ENCODE measurements at places on chromosomes 12 and 14. TPM values are rescaled to one million over a fixed set of nuclear protein-coding genes. Genes with fewer than 3 reads are reported as not detected.

DNA sequence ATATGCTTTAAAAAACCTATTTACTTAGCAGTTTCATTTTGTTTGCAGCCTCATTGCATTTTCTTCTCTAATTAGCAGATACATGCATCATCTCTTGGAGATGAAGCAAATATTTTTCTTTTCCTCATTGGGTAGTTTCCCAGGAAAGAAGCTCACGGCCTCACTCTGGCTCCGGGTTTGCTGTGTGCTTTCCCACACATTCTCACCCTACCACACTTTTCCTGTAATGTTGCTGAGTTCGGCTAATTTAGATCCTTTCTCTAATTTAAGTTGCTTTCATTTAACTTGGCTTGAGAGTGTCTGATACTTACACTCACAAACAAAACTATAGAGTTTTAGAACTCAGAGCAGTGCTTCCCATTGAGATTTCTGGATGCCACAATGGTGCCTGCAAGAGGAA lies 928.2 kb downstream of the NRXN3 start:
- DNase-seq, result no peak

GRCh38 chr12:106071686-106072085 lies 67.1 kb downstream of the NUAK1 start:
- no peak for DNase-seq

DNA sequence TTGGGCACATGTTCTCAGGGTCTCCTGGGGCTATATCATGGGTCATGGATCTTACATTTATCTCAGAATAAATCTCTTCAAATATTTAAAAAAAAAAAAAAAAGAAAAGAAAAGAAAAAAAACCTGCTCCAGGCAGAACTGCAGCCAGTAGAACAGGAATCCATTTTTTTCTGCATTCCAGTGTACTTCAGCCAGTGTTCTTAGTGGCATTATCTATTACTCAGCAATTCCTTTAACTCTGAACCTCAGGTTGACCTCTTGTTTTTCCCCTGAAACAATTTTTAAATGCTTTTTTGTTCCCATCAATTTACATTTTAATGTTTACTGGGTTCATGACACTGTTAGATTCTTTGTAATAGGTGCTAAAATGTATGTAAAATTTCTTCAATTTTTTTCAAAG lies 66.7 kb upstream of the STXBP6 start:
- no peak for DNase-seq

- DNase-seq, result no peak
Measured at GRCh38 chr14:95478818-95479217, 37.6 kb downstream of the SYNE3 start.

- no peak for DNase-seq
Measured at GRCh38 chr14:85587151-85587711, 57.3 kb downstream of the FLRT2 start.

GRCh38 chr12:5027046-5027821 lies 16.4 kb upstream of the KCNA5 start:
- DNase-seq, result no peak

- no peak for DNase-seq
Measured at GRCh38 chr12:88420457-88420856, 159.8 kb downstream of the KITLG start.

DNA sequence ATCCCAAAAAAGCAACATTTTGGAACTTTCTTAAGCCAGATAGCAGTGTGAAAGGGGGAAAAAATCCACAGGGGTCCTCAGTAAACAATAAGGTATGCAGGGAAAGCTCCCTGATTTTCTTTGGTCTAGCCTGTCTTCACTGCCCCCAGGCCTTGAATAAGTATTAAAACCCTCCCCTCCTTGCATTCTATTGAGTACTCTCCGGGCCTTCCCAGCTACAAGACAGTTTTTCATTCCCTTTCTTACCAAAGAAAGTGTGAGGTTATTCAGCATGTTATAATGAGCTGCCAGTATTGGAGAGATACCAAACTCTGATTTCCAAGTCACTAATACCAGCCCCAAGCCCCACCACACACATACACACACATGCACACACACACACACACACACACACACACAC lies 59.8 kb upstream of the KIF21A start:
- no peak for DNase-seq

GRCh38 chr14:76307786-76308780 lies 67.9 kb upstream of the ESRRB start:
- no peak for DNase-seq

- DNase-seq, result no peak
Measured at GRCh38 chr12:71432936-71433335, 6.7 kb upstream of the LGR5 start.

DNA sequence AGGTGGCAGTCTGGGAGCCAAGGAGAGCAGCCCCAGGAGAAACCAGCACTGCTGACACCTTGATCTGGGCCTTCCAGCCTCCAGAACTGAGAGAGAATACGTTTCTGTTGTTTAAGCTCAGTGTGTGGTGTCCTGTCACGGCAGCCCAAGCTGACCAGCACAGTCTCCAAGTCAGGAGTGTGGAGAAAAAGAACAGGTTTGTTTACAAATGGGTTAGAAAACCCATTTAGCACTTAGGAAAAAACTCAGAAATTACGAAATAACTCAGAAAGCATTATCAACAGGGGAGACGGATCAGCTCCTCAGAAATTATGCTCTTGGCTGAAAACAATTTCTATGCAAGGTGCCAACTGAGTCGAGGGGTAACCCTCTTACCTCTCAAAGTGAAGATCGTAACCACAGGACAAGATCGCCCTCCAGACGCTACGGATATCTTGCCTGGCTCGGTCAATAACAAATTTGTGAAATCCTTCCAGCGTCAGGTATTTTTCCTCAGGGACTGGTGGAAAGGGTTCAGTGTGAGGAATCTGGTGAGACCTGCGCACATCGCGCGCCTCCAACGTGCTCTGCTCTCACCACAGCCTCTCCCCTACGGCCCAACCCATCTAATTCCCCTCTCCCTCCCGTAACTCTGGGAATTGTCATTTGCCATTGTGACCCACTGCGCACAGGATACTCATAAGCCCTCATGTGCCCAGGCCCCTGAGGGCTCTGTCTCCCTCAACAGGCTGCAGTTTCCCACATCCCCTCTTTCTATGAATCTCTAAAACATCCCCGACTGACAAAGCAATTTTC lies 50.2 kb downstream of the TRAFD1 start:
- no peak for DNase-seq

GRCh38 chr14:32512813-32513212 lies 183.7 kb downstream of the AKAP6 start:
- DNase-seq, result no peak

The TPH2 gene
- not detected for total RNA-seq

The IGF1 gene
- 71.1 TPM for total RNA-seq

The FAM222A gene
- total RNA-seq, result 1.2 TPM

The TMEM117 gene
- total RNA-seq, result 31.1 TPM

The GNB3 gene
- 2.5 TPM for total RNA-seq
